ENCODE measurements at places on chromosomes 5 and 9.

DNA sequence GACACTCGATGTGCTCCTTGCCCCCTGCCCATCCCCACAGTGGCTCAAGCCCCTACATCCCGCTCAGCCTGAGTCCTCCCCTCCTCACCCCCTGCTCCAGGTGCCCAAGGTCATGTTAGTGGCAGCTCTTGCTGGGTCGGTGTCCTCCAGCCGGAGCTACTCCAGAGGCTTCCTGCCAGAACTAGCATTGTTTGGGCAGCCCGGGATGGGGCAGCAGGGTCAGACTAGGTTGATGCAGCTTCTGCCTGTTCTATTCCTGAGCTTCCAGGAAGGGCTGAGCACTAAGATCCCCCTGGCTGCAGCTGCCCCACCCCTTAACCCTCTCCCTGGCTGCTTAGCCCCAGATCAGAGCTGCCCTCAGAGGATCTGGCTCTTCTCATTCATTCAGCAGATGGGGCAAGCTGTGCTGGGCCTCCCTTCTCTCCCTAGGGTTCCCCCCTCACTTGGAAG lies 671 bp downstream of the RGS14 start:
- DNase-seq, result no peak

DNA sequence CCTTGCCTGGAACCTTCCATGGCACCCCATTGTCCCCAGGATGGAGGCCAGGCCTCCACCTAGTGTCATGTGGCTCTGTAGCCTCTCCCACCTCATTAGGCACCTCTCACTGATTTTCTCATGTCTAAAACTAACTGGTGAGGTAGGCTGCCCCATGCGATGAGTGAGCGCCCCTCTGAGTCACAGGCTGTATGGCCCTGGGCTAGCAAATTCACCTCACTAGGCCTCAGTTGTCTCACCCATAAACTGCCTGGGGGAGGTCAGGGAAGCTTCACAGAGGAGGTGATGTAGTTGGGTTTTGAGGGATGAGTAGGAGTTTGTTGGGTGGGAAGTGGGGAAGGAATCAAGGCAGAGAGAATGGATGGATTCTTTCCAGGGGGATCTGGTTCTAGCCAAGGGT lies 8.8 kb downstream of the RXRA start:
- DNase-seq, result no peak

DNA sequence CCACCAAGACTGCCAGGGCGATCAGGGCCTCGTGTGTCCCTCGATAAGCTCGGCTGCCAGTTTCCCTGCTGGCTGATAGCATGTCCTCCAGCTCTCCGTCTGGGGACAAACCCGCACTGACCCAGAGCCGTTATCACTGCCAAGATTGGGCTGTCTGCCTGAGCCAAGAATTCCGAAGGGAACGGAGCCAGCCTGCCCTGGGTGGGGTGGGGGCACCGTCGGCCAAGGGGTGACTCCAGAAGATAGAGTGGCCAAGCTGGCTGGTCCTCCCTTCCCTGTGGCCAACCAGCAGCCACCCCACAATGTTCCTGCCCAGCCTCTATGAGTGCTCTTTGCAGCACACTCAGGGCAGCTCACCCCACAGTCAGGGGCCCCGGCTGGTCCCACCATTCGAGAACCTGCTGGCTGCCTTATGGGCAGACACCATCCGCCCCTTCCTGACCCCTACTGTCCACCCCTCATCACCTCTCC lies 29.4 kb downstream of the HRH2 start:
- DNase-seq, result no peak

DNA sequence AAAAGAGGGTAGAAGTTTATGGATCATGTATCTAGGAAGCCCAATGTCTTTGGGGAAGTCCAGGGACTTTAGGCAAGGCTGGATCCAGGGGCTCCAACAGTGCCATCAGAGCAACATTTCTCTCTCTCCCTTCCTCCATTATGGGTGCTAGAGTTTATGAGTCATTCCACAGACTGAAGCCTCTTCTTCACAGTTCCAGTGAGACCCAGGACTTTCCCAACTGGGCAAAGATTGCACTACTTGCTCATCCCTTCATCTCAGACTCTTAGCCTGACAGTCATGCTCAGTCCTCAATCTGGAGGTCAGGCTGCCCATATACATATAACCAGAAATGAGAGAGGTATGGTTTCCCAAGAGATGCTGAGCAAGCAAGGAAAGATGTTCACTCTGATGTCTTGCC lies 110.7 kb downstream of the FEM1C start:
- no peak for DNase-seq

GRCh38 chr9:137412431-137412830 lies 10.5 kb downstream of the EXD3 start:
- DNase-seq, result no peak

DNA sequence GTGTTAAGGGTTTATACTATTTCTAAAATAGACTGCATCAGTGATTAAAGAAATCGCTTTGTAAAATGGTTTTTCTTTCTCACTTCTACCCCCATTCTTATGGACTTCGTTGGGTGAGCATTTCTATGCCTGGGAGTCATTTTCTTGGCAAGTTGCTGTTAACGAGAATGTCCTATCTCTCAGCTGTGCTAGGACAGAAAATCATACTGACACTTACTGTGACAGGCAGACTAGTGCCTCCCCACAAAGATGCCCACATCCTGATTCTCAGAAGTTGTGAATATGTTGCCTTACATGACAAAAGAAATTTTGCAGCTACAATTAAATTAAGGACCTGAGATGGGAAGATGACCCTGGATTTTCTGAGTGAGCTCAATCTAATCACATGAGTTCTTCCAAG lies 65.1 kb upstream of the NMUR2 start:
- DNase-seq, result no peak

- no peak for DNase-seq
Measured at GRCh38 chr9:98795970-98796363, 388 bp downstream of the ANKS6 start.

- peak; percentile 12 for DNase-seq
Measured at GRCh38 chr5:42943931-42944631, 96.0 kb downstream of the ANXA2R start.

GRCh38 chr9:60545878-60546385 lies 368.3 kb upstream of the SPATA31A5 start:
- no peak for DNase-seq

- no peak for DNase-seq
Measured at GRCh38 chr5:2204366-2205184, 321.9 kb upstream of the IRX4 start.

DNA sequence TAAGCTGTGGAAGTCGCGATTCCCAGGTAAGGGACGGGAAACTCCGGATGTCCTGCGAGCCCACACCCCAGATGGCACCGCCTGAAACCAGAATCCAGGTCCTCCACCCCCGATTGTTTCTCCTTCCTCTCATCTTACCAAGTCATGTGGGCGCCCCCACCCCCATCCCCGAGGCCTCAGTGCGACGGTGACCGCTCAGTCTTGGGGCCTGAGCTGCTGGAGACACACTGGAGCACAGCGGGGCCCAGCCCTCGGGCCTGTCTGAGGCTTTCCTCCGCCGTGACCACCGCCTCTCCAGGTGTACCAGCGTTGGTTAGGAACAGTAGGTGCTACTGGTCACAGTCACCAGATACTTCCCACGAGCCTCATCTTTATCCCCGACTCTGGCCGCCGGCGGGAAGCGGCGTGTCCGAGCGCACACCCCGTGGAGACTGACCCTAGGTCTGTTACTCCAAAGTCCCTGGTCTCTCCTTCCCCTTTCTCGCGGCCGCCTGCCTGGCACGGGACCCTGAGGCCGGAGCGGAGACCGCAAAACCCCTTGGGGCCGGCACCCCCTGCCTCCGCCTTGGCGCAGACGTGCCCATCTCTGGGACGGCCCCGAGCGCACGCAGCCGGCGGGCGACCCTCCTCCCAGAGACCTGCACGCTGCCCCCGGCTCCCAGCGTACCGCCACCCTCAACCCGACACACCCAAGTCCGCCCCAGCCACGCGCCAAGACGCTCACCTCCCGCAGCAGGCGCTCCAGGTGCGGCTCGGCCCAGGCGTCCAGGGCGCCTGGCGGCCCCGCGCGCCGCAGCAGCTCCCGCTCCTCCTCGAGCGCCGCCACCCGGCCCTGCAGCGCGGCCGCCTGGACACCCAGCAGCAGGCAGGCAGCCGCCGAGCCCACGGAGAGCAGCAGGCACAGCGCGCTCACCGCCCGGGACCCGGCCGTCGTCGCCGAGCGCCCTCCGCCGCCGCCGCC lies 733 bp downstream of the COL23A1 start:
- DNase-seq, result peak; percentile 53

DNA sequence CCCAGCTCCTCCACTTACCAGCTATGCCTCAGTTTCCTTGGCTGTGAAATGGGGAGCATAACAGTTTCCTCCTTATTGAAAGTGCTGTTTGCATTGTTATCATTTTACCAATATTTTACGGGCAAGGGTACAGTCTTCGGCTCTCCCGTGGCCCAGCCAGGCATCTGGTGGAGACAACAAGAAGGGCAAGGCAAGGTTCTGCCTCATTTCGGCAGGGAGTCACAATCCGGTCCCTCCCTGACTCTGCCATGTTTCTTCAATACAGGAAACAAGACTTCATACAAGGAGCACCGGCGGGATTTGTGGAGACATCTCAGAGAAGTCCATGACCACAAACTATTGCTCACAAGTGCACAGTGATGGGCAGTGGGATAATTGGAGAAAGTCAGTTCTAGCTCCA lies 174.0 kb downstream of the FGF18 start:
- no peak for DNase-seq

- no peak for DNase-seq
Measured at GRCh38 chr9:90807006-90807405, 5.4 kb downstream of the SYK start.
